NT2/D1 (cell line): ENCODE measurements at places on chromosomes 2 and 18.

GRCh38 chr2:85376291-85377065, 21.9 kb downstream of the ELMOD3 start:
- DNase-seq = no peak

DNA sequence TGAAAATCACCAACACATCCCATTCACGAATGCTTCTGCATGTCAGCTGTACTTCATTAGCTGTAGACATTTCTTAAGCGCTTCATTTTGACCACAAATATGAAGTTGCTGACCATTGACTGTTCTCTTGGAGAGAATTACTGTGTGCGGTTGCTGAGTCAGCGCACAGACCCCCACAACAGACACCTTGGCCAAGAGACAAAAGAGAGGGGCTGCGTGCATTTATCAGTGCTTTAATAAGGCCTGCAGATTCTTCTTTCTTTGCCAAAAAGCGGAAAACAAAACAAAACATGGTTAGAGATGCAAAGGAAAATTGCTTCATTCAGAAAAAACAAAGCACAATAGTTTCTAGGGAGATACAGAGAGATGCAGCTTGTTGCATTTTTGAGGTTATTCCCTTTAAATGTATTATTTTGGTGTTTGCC, 174.7 kb downstream of the ACKR3 start:
- no peak for DNase-seq

DNA sequence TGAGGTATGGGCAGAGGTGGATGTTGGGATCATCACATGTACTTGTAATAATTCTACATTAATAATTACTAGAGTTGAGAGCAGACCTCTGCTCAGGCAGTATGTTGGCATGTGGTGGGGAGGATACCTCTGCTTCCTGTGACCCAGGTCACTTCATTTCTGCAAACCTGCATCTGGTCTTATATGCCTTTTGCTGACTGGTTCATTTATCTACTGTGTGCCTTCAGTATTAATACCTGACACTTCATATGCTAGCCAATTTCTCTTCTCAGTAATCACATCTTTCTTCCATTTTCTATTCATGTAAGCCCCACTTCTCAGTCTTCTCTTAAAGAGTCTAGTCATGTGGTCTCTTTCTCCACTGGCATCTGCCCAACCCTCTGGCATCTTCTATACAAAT, 41.1 kb upstream of the DLX2 start:
- no peak for DNase-seq

DNA sequence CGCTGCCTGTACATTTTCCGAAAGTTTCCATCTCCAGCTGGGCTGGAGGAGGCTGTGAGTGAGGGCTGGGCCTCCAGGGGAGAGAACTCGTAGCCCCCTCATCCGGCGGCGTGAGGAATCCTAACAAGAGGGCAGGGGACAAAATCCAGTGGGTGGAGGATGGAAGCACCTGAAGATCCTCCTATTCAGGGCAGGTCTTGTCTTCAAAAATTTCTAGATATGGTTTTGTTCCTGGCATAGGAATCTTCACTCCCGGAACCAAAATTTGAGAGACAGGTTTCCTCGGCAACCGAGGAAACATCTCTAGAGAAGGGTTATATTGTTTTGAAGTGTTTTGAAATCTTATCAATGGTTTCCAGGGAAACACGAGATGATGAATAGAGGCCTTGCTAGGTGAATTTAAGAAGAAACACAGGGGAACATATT, 136.7 kb downstream of the SH3BP4 start:
- DNase-seq = no peak

- no peak for DNase-seq
These were observed 12.9 kb upstream of the DTNA start for GRCh38 chr18:34697233-34697632.

DNA sequence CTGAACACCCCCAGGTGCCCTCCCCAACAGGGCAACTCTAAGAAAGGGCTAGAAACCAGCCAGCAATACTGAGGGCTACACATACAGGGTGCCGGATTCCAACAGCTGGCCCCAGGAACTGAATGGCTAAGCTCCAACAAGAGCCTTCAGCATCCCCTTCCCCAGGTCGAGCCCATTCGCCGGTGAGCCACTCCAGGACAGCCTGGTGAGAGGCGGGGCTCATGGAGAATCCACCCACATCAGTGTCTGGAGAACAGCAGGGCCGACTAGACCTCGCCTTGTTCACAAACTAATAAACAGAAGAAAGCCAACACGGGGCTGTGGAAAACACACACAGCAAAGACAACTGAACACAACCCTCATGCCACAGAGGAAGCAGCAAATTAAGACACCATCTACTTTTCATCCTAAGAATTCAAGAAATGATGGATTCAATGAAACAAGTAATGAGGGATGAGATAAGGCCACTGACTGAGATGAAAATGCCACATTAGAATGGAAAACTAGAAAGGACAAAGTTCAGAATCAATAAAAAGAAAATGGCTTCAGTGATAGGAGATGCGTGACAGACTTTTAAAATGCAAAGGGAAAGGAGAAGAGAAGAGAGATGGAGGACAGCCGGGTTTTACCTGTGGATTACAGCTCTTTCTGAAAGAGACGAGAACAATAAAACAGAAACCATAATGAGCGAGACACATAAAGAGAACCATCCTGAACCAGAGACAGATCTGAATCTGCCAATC, 8.2 kb downstream of the PER2 start:
- no peak for DNase-seq

DNA sequence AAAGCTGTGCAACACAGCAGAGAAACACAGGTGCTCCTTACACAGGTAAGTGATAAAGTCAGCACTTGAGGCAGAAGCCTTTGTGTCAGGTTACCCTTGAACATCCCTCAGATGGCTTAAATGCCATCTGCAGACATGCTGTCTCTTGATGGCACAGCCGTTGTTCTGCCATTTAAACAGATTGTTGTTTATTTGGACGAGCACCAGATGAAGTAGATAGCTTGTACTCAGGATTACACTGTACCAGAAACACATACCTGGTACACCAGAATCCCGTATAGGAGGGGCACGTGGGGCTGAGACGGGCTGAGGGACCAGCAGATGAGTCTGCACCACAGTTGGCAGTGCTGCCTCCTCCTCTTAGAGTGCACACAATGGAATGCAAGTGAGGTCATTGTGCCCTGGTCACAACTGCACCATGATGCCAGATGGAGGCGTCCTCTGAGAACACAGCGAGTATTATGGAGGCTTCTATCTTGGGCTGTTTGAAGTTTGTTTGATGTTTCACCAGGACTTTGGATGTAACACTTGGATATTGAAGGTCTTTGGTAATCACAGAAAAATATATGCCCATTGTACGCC, 143.0 kb downstream of the TANC1 start:
- DNase-seq = no peak

- DNase-seq = no peak
These were observed 129.8 kb upstream of the FSIP2 start for GRCh38 chr2:185608799-185609198.

DNA sequence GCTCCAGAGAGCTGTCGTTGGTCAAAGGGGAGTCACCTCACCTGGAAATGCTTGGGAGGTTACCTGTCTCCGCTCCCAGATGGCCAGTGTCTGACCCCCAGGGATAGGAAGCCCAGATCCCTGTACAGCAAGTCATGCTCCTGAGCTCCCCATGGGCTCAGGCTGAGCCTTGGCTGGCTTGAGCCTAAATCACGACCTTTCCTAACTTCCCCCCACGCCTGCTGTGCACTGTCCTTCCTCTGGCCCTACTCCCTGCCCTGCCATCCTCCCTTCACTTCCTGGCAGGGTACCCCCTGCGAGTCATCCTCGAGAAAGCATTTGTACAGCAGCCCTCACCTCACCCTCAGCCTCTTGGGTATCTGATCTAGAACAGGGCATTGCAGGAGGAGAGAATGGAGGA, 9.2 kb upstream of the HDAC4 start:
- no peak for DNase-seq

DNA sequence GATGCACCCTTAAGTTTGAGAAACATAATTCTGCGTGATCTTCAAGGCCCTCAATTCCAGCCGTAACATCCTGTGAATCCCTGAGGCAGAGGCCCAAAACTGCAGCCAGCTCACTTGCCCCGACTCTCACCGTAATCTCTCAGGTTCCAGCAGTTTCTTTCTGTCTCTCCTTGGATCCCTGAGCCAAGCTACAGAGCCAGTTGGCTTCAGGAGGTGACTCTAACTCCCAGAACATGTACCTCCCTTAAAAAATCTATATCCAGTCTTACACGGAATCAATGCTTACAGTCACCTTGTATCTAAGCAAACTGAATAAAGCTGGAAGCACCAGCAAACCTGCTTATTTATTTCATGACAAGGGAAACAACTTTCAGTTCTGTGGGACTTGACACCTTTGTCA, 300.4 kb downstream of the SETBP1 start:
- no peak for DNase-seq

DNA sequence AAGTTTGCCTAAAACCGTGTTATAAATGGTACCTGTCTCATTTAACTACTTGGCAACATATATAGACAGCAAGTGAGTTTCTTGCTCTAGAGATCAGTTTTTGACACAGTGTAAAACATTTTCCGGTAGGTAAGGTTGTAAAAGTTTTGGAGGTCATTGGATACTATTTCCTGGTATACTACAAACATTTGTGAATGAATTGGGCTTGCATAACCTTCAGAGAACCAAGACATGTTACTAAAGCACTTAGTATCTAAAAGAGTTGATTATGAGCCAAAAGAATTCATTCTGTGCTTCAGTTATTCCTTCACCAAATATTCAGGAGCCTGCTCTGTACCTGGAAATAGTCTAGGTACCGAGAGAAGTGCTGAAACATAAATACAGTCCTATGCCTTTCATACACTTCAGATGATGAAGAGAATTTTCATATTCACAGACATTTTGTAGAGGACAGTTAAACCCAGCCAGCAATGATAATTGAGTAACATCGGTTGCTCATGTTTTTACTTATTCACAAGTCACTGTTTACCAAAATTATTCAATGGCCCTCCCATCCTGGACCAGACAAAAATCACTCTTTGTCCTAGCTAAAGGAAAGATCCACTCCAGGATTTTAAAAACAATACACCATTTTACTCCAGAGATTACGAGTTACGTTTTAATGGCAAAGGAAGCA, 319.4 kb upstream of the RBMS1 start:
- no peak for DNase-seq
